Glomerular endothelial cell (primary cell): ENCODE measurements at places on chromosomes 1 and 21.

GRCh38 chr21:33834801-33835500 lies 80.7 kb downstream of the ATP5PO start:
- no peak for DNase-seq

DNA sequence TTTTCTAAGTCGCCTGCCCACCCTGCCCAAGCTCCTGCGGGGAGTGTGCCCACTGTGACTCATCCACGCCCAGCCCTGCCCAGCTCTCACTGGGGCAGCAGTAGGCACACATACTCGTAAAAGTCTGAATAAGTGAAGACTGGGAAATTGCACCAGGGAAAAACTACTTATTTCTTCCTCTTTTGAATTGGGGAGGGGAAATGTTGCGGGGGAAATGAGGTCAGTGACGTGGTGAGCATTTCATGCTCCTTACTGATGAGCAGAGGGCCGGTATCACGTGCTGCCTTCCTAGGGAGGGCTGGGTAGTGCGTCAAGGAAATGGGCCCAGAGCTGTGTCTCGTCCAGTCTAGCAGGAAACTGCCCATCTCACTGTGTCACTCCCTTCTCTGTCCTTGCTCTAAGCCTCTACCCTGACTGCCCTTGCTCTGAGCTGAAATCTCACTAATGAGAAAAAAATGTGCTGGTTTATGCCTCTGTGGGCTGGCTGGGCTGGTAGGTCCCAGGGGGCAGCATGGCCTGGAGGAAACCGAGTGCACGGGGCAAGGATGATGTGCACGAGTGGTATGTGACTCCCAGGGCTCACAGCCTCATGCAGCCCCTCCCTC lies 13.5 kb upstream of the TNFRSF1B start:
- DNase-seq = no peak

- no peak for DNase-seq
Observed at GRCh38 chr1:235943581-235944114, 76.9 kb upstream of the LYST start.

- no peak for DNase-seq
Observed at GRCh38 chr21:42599962-42600361, 53.5 kb upstream of the PDE9A start.

GRCh38 chr1:198318085-198318484 lies 161.3 kb downstream of the NEK7 start:
- DNase-seq = no peak
